ENCODE measurements at places on chromosomes 6 and 20.

- DNase-seq, result no peak
Measured at GRCh38 chr20:53574259-53574789, 19.3 kb downstream of the ZNF217 start.

DNA sequence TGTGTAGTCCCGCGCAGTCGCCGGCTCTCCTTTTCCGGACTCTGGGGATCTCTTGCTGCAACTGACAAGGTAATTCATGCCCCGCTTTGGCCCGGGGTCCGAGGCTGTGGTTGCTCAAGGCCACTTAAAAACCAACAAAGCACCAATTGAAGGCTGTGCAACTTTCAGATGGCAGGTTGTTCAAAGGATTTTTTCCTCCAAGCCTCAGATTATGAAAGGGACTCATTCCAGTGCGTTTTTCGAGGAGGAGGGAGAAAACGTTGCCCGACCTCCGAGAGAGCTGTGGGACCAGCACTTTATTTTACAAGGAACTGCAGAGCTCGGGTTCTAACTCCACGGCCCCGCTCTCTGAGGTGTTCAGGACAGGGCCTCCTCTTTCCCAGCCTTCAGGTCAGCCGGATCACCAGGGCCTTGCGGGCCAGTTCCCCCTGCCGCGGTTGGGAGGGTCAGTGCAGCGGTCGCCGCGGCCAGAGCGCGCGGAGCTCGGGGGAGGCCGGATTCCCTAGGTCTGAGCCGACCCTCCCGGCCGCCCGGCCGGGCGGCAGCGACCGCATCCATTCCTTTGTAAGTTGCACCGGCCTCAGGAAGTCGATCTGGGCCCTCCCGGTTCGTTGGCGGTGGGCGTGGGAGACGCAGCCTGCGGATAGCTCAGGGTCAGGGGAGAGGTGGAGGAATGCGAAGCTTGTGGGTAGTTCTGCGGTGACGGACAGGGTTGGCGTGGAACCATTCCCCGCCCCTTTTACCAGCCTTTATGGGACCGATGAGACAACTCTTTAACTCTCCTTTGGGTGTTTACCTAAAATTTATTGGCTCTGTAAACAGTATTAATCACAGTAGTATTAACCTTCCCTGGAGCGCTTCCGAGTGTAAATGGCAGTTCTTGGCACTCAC is 1.6 kb downstream of the UTRN start:
- no peak for DNase-seq

- DNase-seq, result no peak
Measured at GRCh38 chr6:161027385-161027784, 35.8 kb downstream of the MAP3K4 start.

DNA sequence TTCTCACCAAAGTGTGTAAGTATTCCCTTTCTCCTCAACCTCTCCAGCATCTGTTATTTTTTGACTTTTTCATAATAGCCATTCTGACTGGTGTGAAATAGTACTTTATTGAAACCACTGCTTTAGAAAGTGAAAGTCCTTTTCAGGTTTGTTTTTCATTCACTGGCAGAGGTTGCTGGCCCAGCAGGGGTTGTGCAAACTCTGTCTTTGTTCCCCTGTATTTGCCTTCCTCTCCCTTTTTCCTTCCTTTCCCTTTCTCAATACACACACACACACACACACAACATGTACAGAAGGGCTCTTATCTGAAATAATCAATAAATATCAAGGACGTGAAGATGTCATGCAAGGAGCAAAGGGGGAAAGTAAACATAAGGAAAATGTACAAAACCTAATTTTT is 99.8 kb downstream of the LY86 start:
- DNase-seq, result no peak

GRCh38 chr6:25560865-25561264 is 91.2 kb upstream of the SCGN start:
- DNase-seq, result no peak

DNA sequence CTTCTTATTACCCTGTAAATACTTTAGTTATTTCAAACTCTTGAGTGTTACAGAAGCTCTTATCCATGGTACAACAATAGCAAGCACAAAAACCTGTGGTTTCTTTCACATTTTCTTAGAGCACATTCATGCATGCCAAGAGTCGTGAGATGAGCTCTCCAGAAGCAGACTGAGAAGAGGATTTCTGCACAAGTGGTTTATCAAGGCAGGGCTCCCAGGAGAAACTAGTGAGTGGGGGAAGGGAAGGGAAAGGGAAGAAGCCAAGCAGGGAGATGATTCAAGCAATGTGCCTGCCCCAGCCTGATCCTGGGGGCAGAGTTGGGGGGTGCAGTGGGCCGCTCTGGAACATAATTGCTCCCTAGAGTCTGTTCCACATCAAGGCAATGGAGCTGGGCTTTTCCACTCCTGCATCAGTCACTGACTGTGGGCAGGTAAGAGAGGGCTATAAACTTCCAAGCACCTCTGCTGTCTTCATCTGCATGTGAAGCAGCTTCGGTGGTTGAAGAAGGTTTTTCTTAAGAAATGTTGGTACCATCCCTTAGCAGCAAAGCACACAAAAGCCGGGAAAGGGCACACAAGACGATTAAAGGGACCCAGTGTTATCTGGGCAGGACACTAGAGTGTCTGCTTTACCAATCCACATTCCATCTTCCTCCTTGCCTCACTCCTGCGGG is 152.1 kb downstream of the PLCB4 start:
- no peak for DNase-seq

- DNase-seq, result no peak
Measured at GRCh38 chr6:23535101-23535500, 590.9 kb upstream of the NRSN1 start.

GRCh38 chr6:107353773-107354382 is 105.5 kb downstream of the PDSS2 start:
- no peak for DNase-seq

DNA sequence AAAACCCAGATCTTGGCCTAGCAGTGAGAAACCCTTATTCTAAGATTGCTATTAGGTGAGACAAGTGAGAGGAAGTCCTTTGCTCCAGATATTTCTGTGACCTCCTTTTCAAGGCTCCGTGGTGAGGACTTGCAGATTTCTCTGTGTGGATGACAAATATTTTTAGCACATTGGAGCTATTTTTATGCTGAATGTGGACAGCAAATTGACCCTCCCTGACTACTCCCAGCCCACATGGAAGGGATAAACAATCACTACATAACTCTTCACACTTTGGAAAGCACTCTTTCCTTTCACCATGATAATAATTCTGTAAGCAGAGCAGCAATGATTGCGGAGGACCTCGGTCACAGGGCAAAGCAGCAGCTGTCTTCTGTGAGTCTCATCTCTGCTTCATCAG is 88.0 kb upstream of the ADGRF1 start:
- DNase-seq, result no peak

DNA sequence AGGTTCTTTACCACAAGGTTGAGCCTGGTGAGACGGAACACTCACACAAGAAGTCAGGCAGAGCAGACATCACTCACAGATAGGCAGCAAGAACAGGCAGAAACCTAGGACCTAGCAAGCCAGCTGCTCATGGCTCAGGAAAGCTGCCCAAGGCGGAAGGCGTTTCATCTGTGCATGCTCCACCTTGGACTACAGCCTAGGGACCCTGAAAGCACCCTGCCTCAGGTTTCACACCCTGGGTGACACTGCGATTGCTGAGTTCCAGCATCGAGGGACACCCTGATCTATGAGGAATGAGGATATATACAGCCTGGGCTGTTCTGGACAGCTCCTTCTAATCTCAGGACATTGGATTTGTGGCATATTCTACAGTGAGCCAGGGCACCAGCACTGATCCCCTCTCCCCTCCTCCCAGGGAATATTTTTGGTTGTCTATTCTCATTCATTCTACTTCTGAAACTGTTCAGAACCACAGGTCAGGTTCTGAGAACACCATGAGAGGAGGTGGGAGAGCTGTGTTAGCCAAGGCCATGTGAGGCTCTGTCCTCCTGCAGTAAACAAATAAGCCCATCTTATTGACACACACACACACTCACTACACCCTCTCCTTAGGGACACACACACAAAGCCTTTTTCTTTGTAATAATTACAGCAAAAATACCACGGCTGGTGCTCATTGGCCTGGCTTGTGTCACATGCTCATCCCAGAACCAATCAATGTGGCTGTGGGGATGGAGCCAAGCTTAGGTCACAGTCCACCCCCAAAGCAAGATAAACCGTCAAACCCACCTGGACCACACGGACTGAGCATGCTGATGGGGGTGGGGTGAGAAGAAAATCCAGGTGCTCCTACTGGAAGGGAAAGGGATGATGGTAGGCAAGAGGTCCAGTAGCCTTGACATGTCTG is 26.3 kb upstream of the PMEPA1 start:
- no peak for DNase-seq

GRCh38 chr6:42424906-42425474 is 26.7 kb downstream of the TRERF1 start:
- no peak for DNase-seq

Measured in stimulated activated CD4-positive, alpha-beta T cell treated with anti-CD3 and anti-CD28 coated beads, Interleukin-1b, Interleukin-23, amount 100 ng/mL, for 48 hours (primary cell).